H4 (cell line): ENCODE measurements at places on chromosomes 2 and 18. TPM values are rescaled to one million over a fixed set of nuclear protein-coding genes. Genes with fewer than 3 reads are reported as not detected.

The CFAP221 gene
- total RNA-seq: 1.0 TPM in 1 of 2 replicates, not detected in the other

The NAT8 gene
- not detected in 2 replicates for total RNA-seq

The ABCB11 gene
- total RNA-seq: not detected in 2 replicates

The PRKAG3 gene
- not detected in 2 replicates for total RNA-seq

The ZNF532 gene
- total RNA-seq: 57.8 and 75.1 TPM in 2 replicates

The CD28 gene
- not detected in 2 replicates for total RNA-seq

The ZSWIM2 gene
- not detected in 2 replicates for total RNA-seq

The GPR75 gene
- 1.1 and 1.4 TPM in 2 replicates for total RNA-seq

The HOXD4 gene
- total RNA-seq: not detected in 2 replicates

The CCL20 gene
- total RNA-seq: not detected in 2 replicates

The BCL2 gene
- total RNA-seq: 2.7 and 2.9 TPM in 2 replicates

The CDH20 gene
- total RNA-seq: 0.08 TPM in 1 of 2 replicates, not detected in the other

The CTNNA2 gene
- total RNA-seq: 0.39 and 0.70 TPM in 2 replicates

The TMEM247 gene
- total RNA-seq: not detected in 2 replicates

The IL1RL1 gene
- not detected in 2 replicates for total RNA-seq

The VWA3B gene
- total RNA-seq: not detected in 2 replicates

The RALB gene
- 31.8 and 34.4 TPM in 2 replicates for total RNA-seq

The TLX2 gene
- total RNA-seq: not detected in 2 replicates

The VSNL1 gene
- 0.12 and 2.1 TPM in 2 replicates for total RNA-seq

The UGT1A6 gene
- total RNA-seq: 2.6 and 3.1 TPM in 2 replicates

The FOXI3 gene
- not detected in 2 replicates for total RNA-seq

The SKOR2 gene
- not detected in 2 replicates for total RNA-seq

The FAM117B gene
- total RNA-seq: 2.8 and 4.3 TPM in 2 replicates

The LYG2 gene
- not detected in 2 replicates for total RNA-seq

The ATP6V1C2 gene
- 0.04 TPM in 2 replicates for total RNA-seq

The CNTNAP5 gene
- not detected in 2 replicates for total RNA-seq

The CFAP65 gene
- total RNA-seq: 0.10 TPM in 1 of 2 replicates, not detected in the other

The ALKAL2 gene
- not detected in 2 replicates for total RNA-seq

The ZNF236 gene
- 2.7 and 4.9 TPM in 2 replicates for total RNA-seq

The DNER gene
- total RNA-seq: 7.1 and 8.7 TPM in 2 replicates

The APOB gene
- not detected in 2 replicates for total RNA-seq

The DCC gene
- 0.02 and 1.0 TPM in 2 replicates for total RNA-seq

The GLB1L gene
- total RNA-seq: 5.7 and 7.6 TPM in 2 replicates

The STK25 gene
- 117 and 153 TPM in 2 replicates for total RNA-seq

The RAMP1 gene
- total RNA-seq: not detected in 2 replicates

The CHRNG gene
- not detected in 2 replicates for total RNA-seq

The POTEJ gene
- not detected in 2 replicates for total RNA-seq

The SCN2A gene
- total RNA-seq: 0.10 and 0.64 TPM in 2 replicates

The CDH19 gene
- total RNA-seq: not detected in 2 replicates

The UPP2 gene
- not detected in 2 replicates for total RNA-seq

The NT5C1B gene
- not detected in 2 replicates for total RNA-seq

The TMEM18 gene
- 17.6 and 17.7 TPM in 2 replicates for total RNA-seq
